ENCODE measurements at places on chromosomes 6 and 20. TPM values are rescaled to one million over a fixed set of nuclear protein-coding genes. Genes with fewer than 3 reads are reported as not detected.

DNA sequence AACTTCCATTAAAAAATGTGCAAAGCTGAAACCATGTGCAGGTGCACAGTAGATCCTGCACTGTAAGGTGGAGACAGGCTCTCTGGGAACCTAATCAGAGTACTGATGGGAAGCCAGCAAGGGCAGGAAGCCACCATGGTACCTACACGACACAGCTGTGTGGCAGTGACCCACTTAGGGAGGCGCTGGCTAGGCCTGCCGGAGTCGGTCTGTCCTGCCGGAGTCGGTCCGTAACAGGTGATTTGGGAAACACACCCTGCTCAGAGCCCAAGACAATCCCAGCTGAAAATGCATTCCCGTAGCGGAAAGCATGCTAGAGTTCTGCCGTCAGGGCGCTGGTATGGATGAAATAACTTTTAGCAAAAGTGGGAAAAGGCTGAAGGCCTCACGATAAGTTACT lies 17.2 kb downstream of the TXNDC5 start:
- peaks cover 87% of the 10 kb centered on the region for H3K36me3 ChIP-seq
- no peaks in the 10 kb centered on the region for H3K4me1 ChIP-seq
- H3K27ac ChIP-seq, result no peak overlapping the region

GRCh38 chr20:47173596-47174216 lies 182.8 kb downstream of the ZMYND8 start:
- no peaks in the 10 kb centered on the region for H3K4me1 ChIP-seq
- no peaks in the 10 kb centered on the region for H3K36me3 ChIP-seq
- peak; percentile 49 for DNase-seq
- no peak overlapping the region for H3K27ac ChIP-seq
- no peak overlapping the region for H3K4me3 ChIP-seq
- H3K27me3 ChIP-seq, result no peaks in the 10 kb centered on the region

DNA sequence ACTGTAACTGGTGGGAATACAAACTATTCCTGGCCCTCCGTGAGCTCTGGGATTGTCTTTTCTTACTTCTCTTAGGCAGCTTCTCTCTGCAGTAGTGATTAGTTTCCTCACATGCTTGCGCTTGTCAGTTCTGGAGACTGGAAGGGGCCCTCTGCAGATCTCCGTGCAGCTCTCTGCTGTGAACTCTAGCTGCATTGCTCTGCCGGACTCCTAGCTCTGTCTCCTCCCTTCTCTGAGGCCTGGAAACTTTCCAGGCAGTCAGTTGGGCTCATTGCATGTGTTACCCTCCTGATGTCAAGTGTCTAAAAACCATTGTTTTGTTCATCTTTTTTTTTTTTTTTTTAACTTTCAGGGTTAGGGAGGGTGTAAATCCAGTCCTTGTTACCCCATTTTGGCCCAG lies 102.3 kb downstream of the CTNNBL1 start:
- no peak for DNase-seq
- H3K27me3 ChIP-seq, result no peaks in the 10 kb centered on the region
- no peak overlapping the region for H3K27ac ChIP-seq
- H3K4me3 ChIP-seq, result no peak overlapping the region

GRCh38 chr20:5096463-5096862 lies 23.3 kb downstream of the PCNA start:
- no peak overlapping the region for H3K4me3 ChIP-seq
- DNase-seq, result no peak
- peaks cover 41% of the 10 kb centered on the region for H3K36me3 ChIP-seq
- no peak overlapping the region for H3K27ac ChIP-seq
- H3K4me1 ChIP-seq, result no peaks in the 10 kb centered on the region
- no peaks in the 10 kb centered on the region for H3K27me3 ChIP-seq

- no peaks in the 10 kb centered on the region for H3K27me3 ChIP-seq
- peak overlapping the region; percentile 86 for H3K27ac ChIP-seq
- no peak for DNase-seq
- peaks cover 4% of the 10 kb centered on the region for H3K36me3 ChIP-seq
Observed at GRCh38 chr20:10350188-10350842, 83.7 kb downstream of the MKKS start.

- no peaks in the 10 kb centered on the region for H3K4me1 ChIP-seq
- no peaks in the 10 kb centered on the region for H3K27me3 ChIP-seq
- no peaks in the 10 kb centered on the region for H3K36me3 ChIP-seq
- no peak for DNase-seq
- H3K4me3 ChIP-seq, result no peak overlapping the region
Observed at GRCh38 chr20:57810511-57811373, 100.9 kb upstream of the PMEPA1 start.

DNA sequence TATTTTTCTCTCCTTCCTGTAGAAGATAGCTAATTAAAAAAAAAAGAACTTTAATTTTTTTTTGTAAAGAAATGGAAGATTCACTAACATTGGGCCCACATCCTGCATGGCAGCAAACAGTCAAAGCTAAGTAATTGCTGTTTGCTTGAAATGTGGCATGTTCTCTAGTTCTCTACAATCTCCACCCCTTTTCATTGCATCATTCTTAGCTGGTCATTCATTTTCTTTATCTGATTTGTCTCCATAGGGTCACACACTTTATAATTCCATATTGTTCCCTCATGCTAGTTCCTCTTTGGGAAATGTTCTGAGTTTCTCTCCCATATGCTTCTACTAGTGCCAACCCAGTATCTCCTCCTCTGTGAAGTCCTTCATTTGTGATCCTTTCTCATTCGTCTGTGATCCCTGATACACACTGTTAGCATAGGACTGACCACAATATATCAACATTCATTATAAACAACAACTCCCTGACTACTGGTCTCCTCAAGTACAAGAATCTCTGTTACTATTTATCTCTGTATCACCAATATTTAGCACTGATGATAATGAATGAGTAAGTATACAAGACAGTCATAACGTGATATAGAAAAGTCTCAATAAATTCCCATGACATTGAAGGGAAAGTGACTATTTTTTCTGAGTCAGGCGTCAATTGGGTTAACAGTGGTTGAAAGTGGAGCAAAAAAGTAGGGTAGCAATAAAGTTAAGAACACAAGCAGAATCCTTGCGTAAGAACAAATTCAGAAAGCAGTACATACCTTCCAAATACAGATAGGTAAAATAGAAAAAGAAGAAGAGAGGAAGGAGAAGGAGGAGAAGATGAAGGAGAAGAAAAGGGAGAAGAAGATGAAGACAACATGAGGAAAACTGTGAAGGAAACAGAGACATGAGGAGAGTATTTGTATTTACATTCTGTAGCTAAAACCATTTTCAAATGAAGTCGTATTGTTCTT lies 33.2 kb upstream of the MYB start:
- H3K36me3 ChIP-seq, result no peaks in the 10 kb centered on the region
- no peaks in the 10 kb centered on the region for H3K4me1 ChIP-seq
- H3K27me3 ChIP-seq, result no peaks in the 10 kb centered on the region

DNA sequence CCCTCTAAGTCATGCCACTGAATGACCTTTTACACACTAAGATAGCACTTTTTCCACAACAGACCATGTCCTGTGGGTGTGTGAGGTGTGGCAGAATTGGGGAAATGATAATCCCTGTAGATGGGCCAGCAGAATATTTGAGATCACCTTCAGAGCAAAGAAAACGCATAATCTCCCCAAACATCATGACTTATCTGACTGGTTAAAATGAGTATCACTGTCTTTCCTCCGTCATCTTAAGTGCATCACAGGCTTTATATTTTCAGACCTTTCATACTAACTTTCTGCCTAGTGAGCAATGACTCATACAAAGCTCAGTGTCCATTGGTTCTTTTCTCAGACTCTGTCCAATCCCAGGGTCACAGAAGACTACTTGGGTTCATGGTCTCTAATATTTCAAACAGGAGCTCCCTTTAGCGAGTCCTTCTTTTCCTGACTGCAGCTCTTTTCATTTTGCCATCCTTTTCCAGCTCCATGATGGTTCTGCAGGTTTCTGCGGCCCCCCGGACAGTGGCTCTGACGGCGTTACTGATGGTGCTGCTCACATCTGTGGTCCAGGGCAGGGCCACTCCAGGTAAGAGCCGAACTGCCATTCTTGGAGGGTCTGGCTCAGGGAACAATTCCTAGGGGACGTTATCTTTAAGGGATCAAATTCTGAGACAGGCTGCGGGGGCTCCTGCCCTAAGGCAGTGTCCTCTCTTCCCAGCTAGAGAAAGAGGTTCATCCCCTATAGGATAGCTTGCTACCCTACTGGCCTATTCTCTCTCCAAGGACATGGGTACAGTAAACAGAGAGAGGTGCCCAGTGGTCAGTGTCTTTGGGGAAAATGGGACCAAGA lies at the start of gene HLA-DPB1:
HLA-DPB1 (plus strand) TSS at position 423 of the 838 bp plus-strand sequence; CDS start at position 475, 52 bp downstream.
- no peak within 1 kb of the TSS for H3K4me3 ChIP-seq
- H3K36me3 ChIP-seq, result no peaks in the 10 kb centered on the region
- no peaks in the 10 kb centered on the region for H3K4me1 ChIP-seq
- H3K27ac ChIP-seq, result no peak within 1 kb of the TSS
- H3K27me3 ChIP-seq, result no peaks in the 10 kb centered on the region

- no peak overlapping the region for H3K27ac ChIP-seq
- DNase-seq, result peak; percentile 61
- no peaks in the 10 kb centered on the region for H3K36me3 ChIP-seq
Observed at GRCh38 chr6:68967549-68968300, 332.6 kb downstream of the ADGRB3 start.

DNA sequence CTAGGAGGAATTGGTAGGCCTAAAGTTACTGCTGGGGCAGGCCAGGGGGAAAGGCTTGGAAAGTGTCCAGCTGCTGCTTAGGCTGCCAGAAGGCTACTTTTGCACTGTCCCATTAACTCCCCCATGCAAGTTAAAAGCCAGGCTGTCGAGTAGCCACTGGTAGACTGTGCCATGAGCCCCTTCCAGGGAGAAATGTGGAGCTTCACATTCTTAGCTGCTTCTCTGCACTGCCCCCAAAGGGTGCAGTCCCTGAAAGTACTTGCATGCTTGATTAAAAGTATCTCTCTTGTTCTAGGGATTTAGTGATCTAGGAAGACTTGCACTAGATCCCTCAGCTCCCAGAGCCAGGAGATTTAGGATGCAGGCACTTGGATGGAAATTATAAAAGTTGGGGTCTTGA lies 57.3 kb downstream of the CDC5L start:
- DNase-seq, result no peak
- no peaks in the 10 kb centered on the region for H3K4me1 ChIP-seq
- no peak overlapping the region for H3K4me3 ChIP-seq

The ADTRP gene
- total RNA-seq, result not detected

The SAMD10 gene
- total RNA-seq, result 5.7 TPM

The RGS19 gene
- 12.8 TPM for total RNA-seq

The EYS gene
- total RNA-seq, result 0.11 TPM

The TULP1 gene
- 0.29 TPM for total RNA-seq

The ASIP gene
- not detected for total RNA-seq
